ENCODE measurements at places on chromosomes 7 and 10.

DNA sequence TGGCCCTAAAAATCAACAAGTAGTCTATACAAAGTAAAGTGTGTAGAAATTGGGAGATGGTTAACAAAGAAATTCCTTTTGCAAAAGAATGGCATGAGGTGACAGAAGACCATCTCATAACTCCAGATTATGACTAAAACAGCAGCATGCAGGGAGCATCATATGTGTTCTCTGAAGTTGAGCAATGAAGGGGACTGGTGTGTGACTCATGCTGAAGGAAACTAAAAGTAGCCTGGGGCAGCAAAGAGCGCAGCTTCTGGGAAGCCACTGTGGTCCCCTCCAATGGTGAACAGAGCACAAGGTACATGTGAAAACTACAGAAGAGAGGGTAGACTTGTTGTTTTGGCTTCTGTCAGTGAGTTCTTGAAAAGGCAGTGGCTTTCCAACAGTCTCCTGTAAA lies 133.4 kb downstream of the MACC1 start:
- no peak for DNase-seq

DNA sequence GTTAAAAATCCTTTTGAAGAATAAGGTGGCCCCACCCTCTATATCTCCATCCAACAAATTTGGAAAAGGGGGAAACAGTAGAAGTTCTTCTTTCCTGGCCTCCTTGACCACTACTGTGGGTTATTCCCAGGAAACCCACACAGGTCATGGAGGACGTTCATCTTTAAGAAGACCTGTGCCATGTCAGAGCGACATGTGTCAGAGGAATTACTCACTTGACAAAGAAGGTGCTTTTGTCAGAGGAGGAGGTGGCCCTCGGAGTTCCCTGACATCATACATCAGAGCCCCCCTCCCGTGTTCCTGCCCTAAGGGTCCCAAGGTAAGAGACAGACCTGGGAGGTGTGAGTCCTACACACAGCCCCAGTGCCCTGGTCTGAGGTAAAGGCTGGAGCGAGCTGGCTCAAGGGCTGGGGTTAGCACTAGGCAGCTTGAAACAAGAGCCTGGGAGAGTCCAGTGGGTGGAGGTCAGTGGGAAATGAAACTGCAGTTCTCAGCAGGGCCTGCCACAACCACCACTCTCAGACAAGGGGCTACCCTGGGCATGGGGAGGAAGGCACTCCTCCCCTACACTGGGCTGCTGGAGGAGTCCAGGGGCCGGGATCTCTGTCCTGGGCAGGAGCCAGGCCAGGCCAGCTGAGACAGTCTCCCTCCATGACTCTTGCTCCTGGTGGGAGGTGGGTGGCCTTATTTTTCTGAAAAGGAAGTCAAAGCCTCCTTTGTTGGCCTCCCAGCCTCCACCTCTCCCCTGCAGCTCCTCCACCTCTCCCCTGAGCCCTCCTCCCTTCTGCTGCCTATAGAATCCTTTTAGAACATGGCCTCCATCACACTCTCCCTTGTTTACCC lies 21.8 kb upstream of the ZMIZ1 start:
- DNase-seq = no peak

DNA sequence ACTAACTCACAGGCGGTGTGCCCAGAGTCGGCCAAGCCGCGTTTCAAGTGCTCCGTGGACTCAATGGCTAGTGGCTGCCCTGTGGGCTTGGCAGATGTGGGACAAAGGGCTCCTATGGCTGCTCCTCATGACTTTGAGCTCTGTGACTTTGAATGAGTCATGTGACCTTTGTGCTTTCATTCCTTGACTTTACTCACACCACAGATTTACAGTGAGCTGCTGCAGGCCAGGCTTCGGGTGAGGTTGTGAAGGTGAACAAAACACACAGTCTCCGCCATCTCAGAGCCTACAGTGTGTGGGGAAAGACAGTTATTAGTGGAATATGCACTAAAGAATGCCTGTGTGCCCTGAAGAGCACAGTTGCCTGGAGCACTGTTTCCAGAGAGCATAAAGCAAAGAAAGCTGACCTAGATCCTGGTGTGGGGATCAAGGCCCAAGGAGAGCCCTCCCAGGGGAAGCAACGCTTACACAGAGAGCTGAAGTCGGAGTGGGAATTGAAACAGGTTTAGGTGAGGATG lies 29.7 kb upstream of the PLEKHA1 start:
- DNase-seq = no peak

DNA sequence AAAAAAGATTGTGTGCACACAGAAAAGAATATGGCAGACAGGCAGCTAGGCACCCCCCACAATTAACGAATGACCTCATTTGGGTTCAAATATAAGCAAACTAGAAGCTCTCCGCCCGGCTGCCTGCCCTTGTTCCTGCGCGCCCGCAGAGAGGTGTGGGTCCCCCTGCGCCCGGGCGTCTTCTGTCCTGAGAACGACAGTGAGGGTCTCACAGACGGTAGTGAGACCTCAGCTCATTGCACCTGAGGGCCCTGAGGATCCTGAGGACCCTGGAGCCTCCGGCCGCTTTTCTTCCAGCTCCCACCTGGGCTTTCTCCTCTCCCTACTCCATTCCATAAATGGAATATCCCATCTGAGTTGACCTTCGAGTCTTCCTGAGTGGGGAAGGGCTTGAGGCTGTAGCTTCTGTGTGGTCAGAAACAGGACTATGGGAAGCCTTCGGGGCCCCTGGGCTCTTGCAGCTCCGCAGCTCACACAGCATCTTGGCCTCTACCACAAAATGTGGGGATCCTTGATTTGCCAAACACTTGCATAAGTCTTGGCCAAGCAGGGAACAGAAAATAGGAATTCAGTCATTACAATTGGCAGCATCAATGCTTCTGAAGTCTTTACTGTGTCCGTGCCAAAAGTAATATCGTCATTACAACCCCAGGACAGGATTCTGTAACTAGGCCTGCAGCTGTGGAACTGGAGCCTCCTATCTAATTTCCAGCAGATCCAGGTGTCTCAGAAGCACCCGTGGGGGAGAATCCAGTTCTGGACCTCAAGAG lies 43.8 kb downstream of the JAKMIP3 start:
- DNase-seq = no peak

GRCh38 chr10:133249094-133249780 lies 11.6 kb downstream of the VENTX start:
- no peak for DNase-seq

- DNase-seq = no peak
Observed at GRCh38 chr10:15321431-15322341, 49.4 kb downstream of the FAM171A1 start.

- no peak for DNase-seq
Observed at GRCh38 chr7:21160401-21160800, 267.5 kb upstream of the SP4 start.

DNA sequence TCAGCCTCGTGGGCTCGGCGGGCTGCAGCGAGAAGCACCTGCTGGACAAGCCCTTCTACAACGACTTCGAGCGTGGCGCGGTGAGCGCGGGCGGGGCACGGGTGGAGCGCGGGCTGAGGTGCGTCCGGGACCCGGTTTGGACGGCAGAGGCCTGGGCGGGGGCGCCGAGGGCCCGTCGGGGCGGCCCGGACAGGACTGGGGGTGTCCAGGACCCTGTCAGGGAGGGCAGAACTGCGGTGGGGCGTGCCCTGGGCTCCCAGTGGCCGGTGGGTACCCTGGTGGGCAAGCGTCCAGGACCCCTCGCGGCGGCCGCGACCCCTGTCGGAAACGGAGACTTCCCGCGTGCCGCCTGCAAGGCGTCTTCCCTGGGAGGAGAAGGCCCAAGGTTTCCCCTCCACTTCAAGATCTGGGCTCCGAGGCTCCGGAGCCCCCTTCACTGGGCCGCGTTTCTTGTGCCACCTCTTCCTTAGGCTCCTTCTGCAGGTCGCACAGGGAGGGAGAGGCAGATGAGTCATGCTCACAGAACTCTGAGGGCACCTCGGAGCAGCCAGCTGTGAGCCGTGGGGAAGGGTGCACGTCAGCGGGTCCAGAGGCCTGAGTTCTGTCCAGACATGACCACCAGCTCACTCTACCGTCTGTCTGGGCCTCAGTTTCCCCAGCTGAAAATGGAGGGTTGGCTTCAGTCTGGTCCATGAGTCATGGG lies 485 bp downstream of the ALOX5 start:
- no peak for DNase-seq

GRCh38 chr10:97736403-97736901 lies 476 bp upstream of the ZFYVE27 start:
- no peak for DNase-seq

DNA sequence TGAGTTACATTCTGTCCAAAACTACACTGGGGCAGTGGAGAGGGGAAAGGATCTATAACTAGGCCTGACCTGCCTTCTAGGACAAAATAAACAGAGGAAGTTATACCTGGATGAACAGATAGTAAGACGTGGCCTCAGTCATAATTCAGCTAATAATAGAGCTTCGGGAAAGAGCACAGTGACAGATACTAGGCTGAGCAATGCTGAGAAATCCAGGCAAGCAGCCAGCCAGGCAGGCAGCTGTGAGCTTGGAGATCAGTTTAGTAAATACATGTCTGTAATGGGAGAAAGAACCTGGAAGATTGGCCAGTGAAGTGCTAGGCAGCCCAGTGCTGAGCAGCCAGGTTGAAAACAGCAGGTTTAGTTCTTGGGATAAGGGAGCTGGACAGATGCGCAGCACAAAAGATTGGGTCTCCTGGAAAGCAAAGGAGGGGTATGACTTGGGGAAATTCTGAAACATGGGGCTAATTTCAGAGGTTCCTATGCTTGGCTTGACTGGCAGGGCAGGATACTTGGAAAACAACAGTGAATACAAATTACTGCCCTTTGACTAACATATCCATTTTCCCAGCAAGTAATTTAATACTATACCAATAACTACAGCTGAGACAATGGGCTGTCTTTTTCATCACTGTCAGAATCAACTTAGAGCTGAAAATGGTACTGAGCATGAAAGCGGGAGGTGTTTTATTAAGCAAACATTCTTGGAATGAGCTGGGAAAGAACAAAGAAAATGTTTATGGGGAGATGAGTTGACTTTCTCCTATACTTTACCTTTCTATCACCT lies 140.8 kb downstream of the DGKB start:
- peak; percentile 88 for DNase-seq

- DNase-seq = no peak
Observed at GRCh38 chr10:96511044-96511945, 2.4 kb downstream of the TLL2 start.
